ENCODE measurements at places on chromosomes 4 and X.
A peak's percentile ranks its signal among the peaks of the same experiment; 100 is the strongest.

DNA sequence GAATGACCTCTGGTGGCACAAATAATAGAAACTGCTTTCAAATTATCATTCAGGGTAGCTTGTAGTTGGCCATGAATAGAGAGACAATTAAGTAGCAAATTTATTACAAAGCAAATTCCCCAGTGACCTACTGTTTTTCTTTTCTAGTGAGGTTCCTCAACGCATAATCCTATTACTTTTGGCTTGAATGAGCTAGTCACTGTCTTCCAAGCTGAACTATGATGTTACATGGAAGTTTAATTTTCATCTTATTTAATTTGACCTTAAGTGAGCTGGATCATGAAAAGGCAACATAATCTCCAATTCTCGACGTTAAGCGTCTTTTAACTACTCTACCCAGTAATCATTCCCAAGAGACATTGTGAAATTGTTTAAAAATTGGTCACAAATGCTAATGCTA lies 347.4 kb upstream of the MAGEB2 start:
- no peak for DNase-seq

DNA sequence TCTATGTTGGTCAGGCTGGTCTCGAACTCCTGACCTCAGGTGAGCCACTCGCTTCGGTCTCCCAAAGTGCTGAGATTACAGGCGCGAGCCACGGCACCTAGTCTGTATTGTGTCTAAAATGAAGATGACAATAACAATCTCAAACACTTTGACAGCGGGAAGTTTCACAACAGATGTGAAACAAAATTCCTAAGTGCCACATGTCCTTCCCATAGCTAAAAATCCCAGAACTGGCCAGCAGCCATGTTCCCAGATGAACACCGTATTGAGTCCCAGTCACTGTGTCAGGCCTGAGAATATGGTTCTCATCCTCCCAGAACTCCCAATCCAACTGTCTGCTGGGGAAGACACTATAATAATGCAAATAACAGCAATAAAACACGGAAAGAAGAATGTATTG lies 16.4 kb upstream of the KLHL8 start:
- DNase-seq, result no peak

DNA sequence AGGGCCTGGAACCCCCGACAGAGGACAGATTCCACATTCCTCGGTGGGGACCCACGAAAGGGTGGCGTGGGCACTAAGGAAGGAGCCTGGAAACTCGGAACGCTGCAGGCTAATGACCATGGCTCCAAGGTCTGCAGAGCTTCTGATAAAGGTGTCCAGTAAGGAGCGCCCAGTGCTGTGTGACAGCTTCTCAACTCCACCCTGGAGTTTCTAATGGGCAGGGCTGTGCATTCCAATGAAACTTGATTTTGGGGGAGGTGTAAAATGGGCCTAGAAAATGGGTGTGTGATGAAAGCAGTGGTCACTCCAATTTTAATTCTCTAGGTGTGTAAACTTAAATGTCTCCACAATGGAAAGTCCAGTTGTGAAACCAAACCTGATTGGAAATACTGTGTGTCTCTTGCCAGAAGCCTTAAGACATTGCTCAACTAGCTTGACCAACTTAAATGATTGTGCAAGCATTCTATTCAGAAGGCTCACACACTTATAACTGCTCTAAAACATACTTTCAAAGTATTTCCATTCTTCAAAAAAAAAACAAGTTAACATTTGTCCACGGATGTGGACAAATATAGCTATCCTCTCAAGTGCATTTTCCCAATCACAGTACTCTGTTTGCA lies 52.1 kb downstream of the XAGE2 start:
- DNase-seq, result peak; percentile 24

DNA sequence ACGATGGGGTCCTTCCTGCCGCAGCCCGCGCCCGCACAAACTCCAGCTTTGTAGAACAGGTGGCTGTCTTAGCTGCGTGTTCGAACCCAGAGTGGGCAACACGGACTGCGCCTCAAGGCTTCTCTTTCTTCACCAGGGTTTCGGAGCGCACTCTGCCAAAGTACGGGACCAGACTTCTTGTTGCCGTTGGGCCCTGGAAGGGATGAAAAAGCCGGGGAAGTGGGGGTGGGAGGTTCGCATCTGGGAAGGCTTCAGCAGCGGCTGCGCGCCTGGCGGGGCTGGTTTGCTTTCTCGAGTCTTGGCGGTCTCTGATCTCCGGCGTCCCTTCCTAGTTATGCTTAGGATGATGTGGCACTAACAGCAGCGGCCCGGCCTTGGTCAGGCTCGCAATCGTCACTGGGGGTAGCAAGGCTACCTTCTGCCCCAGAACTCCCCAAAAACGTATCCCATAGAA lies 673 bp downstream of the PARM1 start:
- peak; percentile 17 for DNase-seq

- peak; percentile 52 for DNase-seq
These were observed 26.6 kb upstream of the MAN2B2 start for GRCh38 chr4:6548201-6548881.

DNA sequence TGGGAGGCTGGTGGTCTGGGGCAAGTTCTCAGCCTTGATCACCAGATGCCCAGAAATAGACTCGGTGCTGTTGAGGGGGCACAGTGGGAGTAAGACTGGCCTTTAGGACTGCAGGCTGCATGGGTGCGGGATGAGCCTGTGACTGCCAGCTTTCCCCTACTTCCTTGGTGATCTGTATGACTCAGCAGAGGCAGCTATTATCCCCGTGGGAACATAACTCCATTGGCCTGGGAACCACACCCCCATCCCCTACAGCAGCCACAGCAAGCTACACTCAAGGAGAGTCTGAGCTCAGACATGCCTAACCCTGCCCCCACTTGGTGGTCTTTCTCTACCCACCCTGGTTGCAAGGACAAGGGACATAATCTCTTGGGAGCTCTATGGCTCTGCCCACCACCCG lies 20.6 kb downstream of the CLIC2 start:
- no peak for DNase-seq

- peak; percentile 76 for DNase-seq
These were observed 8.2 kb downstream of the ZCCHC4 start for GRCh38 chr4:25320773-25321172.

DNA sequence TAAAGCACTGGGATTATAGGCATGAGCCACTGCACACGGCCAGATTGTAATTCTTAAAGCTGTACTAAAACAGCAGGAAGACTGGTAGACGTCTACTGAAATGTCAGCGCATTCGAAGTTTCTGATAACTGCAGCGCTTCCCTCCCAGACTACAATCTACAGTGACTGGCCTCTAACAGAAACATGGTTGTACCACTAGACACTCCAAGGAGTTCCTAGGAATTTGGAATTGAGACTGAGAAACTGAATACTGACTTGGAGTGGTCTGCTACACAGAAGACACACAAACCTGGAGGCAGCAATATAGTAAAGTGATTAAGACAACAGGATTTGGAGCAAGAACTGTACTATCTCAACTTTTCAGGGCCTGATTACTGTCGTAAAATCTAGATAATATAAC lies 937 bp downstream of the HELQ start:
- DNase-seq, result peak; percentile 25

GRCh38 chr4:37627263-37627662 lies 58.9 kb downstream of the RELL1 start:
- no peak for DNase-seq

DNA sequence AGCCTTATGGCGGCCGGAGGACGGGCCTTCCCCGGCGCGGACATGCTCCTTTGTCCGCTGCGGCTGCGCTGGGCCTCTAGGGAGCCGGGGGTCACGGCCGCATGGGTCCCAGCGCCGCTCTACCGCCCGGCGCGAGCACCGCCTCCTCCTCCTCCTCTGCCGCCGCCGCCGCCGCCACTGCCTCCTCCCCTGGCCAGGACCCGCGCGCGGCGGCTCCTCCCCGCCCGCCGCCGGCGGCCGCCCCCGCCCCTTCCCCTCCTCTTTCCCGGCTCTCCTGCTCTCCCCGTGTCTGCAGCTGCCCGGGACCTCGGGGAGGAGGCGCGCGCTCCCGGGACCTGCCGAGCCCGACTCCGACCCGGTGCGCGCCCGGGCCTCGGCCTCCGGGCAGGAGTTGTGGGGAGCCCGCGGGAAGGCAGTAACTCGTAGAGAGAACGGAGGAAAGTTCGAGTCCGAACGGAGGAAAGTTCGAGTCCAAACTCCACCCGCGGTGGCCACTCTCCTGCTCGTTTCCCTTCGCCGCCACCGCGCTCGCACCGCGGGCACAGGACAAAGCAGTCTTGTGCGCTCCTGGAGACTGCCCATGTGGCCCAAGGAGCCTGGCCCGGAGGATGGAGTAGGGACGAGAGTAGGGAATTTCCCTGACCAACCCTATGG lies at the start of gene ADGRA3:
TSS of gene ADGRA3 (minus strand) at position 179 of the 654 bp plus-strand sequence. CDS start 282 bp downstream, outside the sequence.
- peak; percentile 92 for DNase-seq

GRCh38 chr4:105544520-105545286 lies 7.7 kb upstream of the ARHGEF38 start:
- no peak for DNase-seq

DNA sequence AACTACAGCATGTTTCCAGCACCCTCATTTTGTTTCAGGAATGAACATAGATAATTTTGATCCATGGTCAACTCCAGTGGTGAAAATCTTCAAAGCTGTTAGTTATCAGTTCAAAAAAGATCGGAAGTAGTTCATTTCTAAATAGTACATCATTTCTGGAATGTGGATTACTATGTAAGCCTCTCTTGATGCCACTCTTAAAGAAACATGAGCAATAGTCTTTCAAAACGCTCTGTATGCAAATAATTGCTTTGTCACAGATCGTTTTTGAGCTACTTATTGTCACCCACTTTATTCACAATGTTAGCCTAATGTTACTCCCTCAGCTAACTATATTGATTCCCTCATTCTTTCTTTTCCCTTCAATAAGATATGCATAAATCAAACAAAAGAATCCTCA lies 65.7 kb downstream of the NEIL3 start:
- DNase-seq, result no peak

GRCh38 chrX:16643176-16643575 lies 6.8 kb upstream of the S100G start:
- peak; percentile 41 for DNase-seq

- DNase-seq, result no peak
These were observed 15.0 kb downstream of the TLR7 start for GRCh38 chrX:12881914-12882313.

GRCh38 chr4:79445371-79445781 lies 37.3 kb upstream of the GK2 start:
- no peak for DNase-seq

DNA sequence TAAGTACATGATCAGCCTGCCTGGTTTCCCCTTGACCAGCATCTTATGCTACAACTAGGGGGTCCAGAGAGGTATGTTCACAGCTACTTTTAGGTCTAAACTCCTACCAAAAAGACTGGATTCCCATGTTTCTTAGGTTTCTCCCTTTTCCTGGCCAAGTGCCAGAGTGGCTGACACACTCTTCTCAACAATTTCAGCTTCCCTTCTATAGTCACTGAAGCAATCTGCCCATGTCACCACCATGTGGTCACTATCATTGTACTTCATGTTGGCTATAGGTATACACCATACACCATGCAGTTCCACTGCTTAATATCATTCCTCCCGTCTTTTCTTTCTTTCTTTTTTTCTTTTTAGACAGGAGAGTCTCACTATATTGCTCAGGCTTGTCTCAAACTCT lies 66.9 kb downstream of the KLHL13 start:
- no peak for DNase-seq

GRCh38 chrX:110082161-110082560 lies 79.2 kb downstream of the TMEM164 start:
- peak; percentile 15 for DNase-seq

DNA sequence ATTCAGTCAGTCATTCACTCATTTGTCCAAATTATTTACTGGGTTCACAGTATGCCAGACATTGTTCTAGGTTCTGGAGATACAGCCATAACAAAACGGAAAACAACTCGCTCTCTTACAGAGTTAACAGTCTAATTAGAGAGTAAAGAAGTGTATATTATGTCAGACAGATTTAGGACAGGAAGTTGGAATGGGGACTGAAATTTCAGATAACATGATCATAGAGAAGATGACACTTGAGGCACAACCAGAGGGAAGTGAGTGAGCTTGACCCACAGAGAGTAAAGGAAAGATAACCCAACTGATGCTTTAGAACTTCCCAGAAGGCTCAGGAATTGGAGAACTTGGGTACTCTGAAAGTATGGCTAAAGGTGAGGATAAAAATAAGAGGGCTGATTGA lies 139.4 kb downstream of the ZAR1 start:
- no peak for DNase-seq

DNA sequence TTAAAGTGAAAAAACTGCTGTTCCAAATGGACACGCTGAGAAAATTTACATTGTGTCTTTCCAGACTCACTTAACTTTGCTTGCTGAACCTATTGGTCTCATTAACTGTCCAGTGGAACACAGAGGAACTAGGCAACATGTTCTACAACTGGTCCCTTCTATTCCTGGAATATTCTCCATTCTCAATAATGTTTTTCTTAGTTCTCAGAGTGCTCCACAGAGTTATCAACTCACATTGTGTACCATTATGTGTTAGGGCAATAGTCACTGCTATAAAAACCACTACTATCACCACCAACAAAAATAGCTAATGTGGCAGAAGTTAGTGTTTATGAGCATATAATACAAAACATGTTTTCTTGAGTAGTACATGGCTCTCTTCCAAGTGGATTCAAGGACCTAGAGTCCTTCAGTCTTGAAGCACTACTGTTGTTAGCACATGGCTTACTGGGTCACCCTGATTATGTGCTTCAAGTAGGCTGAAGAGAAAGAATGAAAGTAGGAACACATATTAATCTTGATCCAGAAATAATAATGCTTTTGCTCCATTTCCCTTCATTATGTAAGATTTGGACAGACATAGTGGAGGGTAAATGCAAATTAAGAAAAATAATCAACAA lies 865.3 kb upstream of the HS3ST1 start:
- DNase-seq, result no peak

GRCh38 chr4:40686081-40686913 lies 56.6 kb upstream of the RBM47 start:
- DNase-seq, result no peak

DNA sequence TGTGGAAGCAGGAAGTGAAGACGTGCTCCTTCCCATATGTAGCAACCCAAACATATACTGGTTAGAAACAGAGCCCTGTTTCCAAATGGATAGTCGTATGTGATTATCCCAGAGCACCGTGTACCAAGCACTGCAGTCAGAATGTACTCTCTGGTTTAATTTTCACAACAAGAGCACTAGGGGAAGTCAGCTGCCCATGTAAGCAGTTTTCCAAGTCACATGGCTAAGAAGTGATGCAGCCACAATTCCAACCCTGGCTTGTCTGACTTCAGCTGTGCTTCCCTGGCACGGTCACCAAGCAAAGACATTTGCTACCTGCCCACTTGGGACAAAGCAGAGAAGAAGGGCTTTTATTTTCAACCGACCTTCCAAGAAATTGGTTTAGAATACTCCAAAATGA lies 28.2 kb upstream of the CEP135 start:
- DNase-seq, result peak; percentile 7

DNA sequence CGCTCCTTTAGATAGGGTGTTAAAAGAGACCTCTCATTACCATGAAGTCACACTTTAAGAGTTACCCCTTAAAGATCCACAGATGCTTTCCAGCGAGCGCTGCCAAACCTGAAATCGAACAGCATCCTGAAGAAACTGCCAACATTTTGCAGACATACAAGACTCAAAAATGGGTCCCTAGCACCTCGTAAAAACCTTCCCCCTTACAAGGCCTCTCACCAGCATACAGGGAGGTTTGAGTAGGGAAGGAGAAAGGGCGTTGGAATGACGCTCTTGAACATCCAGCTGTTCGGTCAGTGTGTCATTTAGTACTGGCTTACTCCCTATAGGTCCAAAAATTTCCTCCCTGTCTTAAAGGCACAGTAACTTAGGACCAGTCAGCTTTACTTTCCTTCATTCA lies 45.3 kb upstream of the PGRMC1 start:
- DNase-seq, result peak; percentile 33

GRCh38 chrX:34371754-34372153 lies 239.6 kb upstream of the FAM47A start:
- DNase-seq, result no peak

GRCh38 chr4:138675685-138676084 lies 339.9 kb upstream of the NOCT start:
- DNase-seq, result no peak

- no peak for DNase-seq
These were observed 354.9 kb downstream of the CAMK2D start for GRCh38 chr4:113406723-113407016.

Data from GM03348 (cell line).